ENCODE measurements at places on chromosomes 16 and 17. TPM values are rescaled to one million over a fixed set of nuclear protein-coding genes. Genes with fewer than 3 reads are reported as not detected.

DNA sequence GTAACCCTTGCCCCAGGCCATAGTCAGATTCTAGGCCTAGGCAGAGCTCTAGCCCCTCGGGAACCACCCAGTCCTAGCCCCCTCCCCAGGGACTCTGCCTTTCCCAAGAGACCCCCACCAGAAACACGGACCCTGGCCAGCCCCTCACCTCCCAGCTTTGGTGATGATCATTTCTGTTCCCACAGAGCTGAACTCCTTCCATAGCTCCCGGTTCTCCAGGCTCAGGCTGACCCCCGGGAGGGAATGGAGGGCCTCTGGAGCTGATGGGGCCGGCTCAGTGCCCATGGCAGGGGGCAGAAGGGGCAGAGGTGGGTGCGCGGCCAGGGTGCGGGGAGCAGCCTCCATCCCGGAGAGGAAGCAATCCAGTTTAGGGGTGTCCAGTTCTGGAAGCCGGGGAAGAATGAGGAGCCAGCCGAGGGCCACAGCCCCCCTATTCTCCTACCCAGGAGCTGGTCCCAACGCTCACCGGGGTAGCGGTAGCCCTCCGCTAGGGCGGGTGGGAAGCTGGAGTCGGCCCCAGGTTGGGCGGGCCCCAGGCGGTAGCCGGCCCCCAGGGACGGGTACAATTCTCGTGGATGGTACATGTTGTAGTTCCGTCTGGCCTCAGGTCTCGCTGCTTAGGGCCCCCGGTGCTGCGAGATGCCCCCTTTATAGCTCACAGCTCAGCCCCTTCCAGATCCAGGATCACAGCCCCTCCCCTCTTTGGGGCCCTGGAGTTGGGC lies 953 bp downstream of the TBX6 start:
- no peak for DNase-seq
- peak overlapping the region; percentile 50 for H3K4me3 ChIP-seq
- no peaks in the 10 kb centered on the region for H3K27me3 ChIP-seq
- peaks cover 2% of the 10 kb centered on the region for H3K36me3 ChIP-seq
- no peak overlapping the region for H3K27ac ChIP-seq
- peaks cover 41% of the 10 kb centered on the region for H3K4me1 ChIP-seq

DNA sequence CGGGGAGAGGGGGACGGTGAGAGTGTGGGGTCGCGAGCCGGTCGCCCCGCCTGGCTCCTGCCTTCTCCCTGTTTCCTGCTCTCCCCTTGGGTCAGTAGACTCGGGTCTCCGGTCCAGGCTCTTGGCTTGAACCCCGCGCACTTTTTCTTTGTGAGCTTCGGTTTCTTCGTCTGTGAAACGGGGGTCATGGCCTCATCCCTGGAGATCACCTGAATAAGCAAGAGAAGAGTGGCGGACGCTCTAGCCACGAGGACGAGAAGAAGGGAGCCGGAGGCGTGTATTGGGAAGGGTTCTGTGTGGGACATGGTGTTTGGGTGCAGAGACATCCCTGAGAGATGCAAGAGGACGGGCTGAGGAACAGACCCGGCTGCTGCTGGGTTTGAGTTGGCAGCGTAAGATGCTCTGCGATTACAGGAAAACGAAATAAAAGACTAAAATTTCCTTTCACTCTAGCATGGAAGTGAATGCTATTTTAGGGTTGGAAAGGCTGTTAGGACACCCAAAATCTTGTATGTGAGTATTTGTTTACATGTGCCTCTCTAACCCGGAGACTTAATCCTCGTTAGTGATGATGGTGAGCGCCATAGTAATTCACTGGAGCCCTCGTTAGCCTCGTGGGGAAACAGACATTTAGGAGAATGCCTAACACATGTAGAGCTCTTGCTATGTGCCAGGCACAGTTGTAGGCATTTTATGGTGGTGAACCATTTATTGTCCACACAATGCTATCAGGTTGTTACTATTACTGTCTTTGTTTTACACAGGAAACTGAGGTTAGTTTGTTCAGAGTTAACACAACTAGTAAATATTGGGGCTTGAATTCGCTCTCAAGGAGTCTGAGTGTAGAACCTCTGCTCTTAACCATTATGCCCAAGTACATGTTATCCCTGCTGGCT lies 646 bp downstream of the KIF22 start:
- H3K27ac ChIP-seq, result no peak overlapping the region
- H3K4me3 ChIP-seq, result peak overlapping the region; percentile 68
- no peak for DNase-seq
- H3K36me3 ChIP-seq, result no peaks in the 10 kb centered on the region

GRCh38 chr16:30136971-30137605 lies 14.1 kb upstream of the MAPK3 start:
- H3K4me3 ChIP-seq, result no peak overlapping the region
- H3K36me3 ChIP-seq, result no peaks in the 10 kb centered on the region
- DNase-seq, result no peak

GRCh38 chr16:75080205-75081029 lies 36.2 kb downstream of the LDHD start:
- peaks cover 15% of the 10 kb centered on the region for H3K4me1 ChIP-seq
- no peaks in the 10 kb centered on the region for H3K36me3 ChIP-seq
- no peak overlapping the region for H3K27ac ChIP-seq
- DNase-seq, result no peak

- no peaks in the 10 kb centered on the region for H3K27me3 ChIP-seq
- no peak overlapping the region for H3K27ac ChIP-seq
- no peaks in the 10 kb centered on the region for H3K36me3 ChIP-seq
- no peak for DNase-seq
- H3K4me3 ChIP-seq, result no peak overlapping the region
These were observed 114.7 kb upstream of the CACNG3 start for GRCh38 chr16:24141466-24141865.

GRCh38 chr16:89187032-89187769 lies 13.1 kb downstream of the SLC22A31 start:
- H3K27ac ChIP-seq, result no peak overlapping the region
- DNase-seq, result no peak
- H3K4me3 ChIP-seq, result no peak overlapping the region
- H3K36me3 ChIP-seq, result no peaks in the 10 kb centered on the region
- peaks cover 3% of the 10 kb centered on the region for H3K4me1 ChIP-seq

- H3K27ac ChIP-seq, result no peak overlapping the region
- no peaks in the 10 kb centered on the region for H3K36me3 ChIP-seq
- H3K4me1 ChIP-seq, result no peaks in the 10 kb centered on the region
- no peak for DNase-seq
- no peaks in the 10 kb centered on the region for H3K27me3 ChIP-seq
- no peak overlapping the region for H3K4me3 ChIP-seq
These were observed 275.3 kb downstream of the PARN start for GRCh38 chr16:14354561-14355351.

GRCh38 chr16:79971237-79971572 lies 370.7 kb upstream of the MAF start:
- no peak overlapping the region for H3K4me3 ChIP-seq
- H3K4me1 ChIP-seq, result peaks cover 8% of the 10 kb centered on the region
- H3K36me3 ChIP-seq, result no peaks in the 10 kb centered on the region
- no peak overlapping the region for H3K27ac ChIP-seq

- no peak for DNase-seq
- H3K4me3 ChIP-seq, result no peak overlapping the region
- no peaks in the 10 kb centered on the region for H3K27me3 ChIP-seq
These were observed 14.9 kb upstream of the MAPK3 start for GRCh38 chr16:30137897-30138296.

DNA sequence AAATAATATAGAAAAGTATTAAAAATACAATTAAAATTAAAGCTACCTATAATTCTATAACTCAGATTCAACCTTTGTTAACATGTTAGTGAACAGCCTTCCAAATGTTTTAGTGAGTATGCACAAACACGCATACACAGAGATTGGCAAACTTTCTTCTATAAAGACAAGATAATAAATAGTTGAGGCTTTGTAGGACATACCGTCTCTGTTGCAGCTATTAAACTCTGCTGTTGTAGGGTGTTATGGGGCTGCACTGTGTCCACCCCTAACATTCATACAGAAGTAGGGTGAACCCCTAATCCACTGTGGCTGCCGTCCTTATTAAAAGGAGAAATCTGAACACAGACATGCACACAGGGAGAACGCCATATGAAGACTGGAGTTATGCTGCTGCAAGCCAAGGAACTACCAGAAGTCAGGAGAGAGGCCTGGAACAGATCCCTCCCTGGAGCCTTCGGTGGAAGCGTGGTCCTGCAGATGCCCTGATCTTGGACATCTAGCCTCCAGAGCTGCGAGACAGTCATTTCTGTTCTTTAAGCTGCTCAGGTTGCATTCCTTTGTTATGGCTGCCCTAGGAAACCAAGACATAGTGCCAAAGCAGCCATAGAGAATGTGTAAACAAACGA lies 383.2 kb downstream of the GRIN2A start:
- no peak for DNase-seq
- no peaks in the 10 kb centered on the region for H3K27me3 ChIP-seq
- H3K36me3 ChIP-seq, result no peaks in the 10 kb centered on the region

DNA sequence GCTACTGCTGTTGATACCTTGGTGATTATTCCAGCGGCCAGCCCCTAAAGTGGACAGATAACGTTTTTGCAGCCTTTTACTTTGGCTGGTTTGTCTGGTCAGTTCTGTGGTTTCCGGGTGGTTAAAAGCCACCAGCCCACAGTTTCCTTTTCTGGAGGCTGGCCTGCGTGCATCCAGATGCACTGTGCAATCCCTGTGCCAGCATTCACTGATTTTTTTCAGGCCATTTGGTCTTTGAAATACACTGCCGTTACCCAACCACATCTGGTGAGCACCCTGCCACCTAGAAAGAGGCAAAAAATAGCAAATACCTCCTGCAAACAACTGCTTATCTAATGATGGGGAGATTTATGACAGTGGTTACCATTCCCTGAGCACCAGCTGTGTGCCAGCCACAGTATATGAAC lies 797 bp downstream of the NUDT7 start:
- H3K4me3 ChIP-seq, result peak overlapping the region; percentile 79
- H3K36me3 ChIP-seq, result peaks cover 14% of the 10 kb centered on the region
- peaks cover 9% of the 10 kb centered on the region for H3K4me1 ChIP-seq
- DNase-seq, result no peak

DNA sequence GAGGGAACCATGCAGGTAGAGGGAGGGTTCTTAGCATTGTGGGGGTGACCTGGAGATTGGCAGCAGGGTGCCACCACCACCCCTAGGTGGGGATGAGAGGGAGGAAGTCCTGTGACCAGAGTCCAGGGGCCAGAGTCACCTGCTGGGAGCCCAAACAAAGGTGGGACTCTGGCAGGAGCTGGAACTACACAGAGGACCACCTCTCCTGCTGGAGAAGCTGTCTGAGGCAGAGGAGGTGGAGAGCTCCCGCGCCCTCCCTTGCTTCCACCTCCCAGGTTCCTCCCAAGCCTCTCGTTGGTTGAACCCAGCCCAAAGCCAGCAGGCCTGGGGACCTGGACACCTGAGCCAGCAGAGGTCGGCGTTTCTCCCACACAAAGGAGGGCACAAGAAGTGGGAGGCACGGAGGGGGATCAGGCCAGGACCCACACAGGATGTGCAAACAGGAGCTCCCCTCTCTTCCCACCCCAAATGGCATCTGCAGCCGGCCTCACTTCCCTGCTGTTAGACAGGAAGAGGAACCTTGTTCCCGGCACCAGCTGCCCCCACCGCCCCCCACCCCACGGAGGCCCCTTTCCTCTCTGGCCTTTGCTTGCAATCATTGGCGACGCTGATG lies 154.6 kb downstream of the SEC14L1 start:
- no peaks in the 10 kb centered on the region for H3K36me3 ChIP-seq
- DNase-seq, result no peak
- peaks cover 4% of the 10 kb centered on the region for H3K4me1 ChIP-seq
- no peaks in the 10 kb centered on the region for H3K27me3 ChIP-seq
- no peak overlapping the region for H3K27ac ChIP-seq
- no peak overlapping the region for H3K4me3 ChIP-seq

GRCh38 chr17:78912082-78912481 lies 9.1 kb upstream of the CEP295NL start:
- no peaks in the 10 kb centered on the region for H3K36me3 ChIP-seq
- peaks cover 4% of the 10 kb centered on the region for H3K4me1 ChIP-seq
- H3K4me3 ChIP-seq, result no peak overlapping the region
- no peaks in the 10 kb centered on the region for H3K27me3 ChIP-seq
- DNase-seq, result no peak

DNA sequence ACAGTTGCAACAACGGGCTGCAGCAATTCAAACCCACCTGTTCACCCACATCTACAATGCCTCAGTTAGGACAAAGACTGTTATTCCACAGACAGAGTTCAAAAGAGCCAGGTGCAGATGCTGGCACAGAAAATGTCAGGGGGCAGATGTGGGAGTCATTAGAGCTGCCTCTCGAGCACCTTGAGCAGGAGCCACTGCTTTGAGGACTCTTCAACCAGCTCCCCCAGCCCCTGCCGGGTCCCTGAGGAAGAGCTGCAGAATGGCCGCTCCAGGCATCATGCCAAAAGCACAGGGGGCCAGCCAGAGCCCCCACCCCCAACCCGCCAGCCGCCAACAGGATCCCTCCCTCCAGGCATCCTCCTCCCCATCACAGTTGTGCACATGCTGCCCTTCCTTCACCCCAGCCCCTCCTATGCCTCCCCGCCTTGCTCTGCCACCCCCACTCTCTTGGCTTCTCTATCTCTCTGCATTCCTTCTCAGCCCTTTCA lies 20.8 kb downstream of the C17orf67 start:
- H3K27ac ChIP-seq, result no peak overlapping the region
- H3K27me3 ChIP-seq, result no peaks in the 10 kb centered on the region
- no peak for DNase-seq
- H3K36me3 ChIP-seq, result no peaks in the 10 kb centered on the region
- H3K4me3 ChIP-seq, result no peak overlapping the region

GRCh38 chr17:83111516-83112282 lies 32.3 kb downstream of the METRNL start:
- no peak for DNase-seq
- no peaks in the 10 kb centered on the region for H3K27me3 ChIP-seq
- H3K4me3 ChIP-seq, result no peak overlapping the region
- no peak overlapping the region for H3K27ac ChIP-seq
- H3K36me3 ChIP-seq, result no peaks in the 10 kb centered on the region

- H3K27ac ChIP-seq, result peak within 1 kb of the TSS; percentile 89
- no peaks in the 10 kb centered on the region for H3K27me3 ChIP-seq
- peaks cover 5% of the 10 kb centered on the region for H3K36me3 ChIP-seq
- peaks cover 36% of the 10 kb centered on the region for H3K4me1 ChIP-seq
These were observed at the start of gene PLEKHH3 for GRCh38 chr17:42676424-42677011. PLEKHH3 (minus strand) TSS chr17:42676994; CDS start chr17:42676563, 431 bp downstream.

DNA sequence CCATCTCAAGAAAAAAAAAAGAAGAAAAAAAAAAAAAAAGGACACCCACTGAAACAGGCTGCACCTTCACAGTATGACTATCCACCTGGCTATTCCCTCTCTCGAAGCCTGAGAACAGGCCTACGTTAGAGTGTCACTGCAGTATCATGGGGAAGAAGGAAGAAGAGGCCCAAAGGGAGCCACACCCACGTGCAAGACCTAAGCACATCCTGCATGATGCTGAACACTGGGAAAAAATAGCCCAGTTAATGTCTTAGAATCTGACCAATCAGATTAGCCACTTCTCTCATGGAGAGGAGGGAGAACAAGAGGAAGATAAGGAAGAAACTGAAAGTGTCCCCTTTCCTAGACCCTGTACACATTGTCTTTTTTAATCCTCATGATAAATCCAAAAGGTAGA lies 19.5 kb upstream of the MED13 start:
- DNase-seq, result no peak
- H3K27ac ChIP-seq, result no peak overlapping the region
- H3K4me1 ChIP-seq, result peaks cover 31% of the 10 kb centered on the region
- no peak overlapping the region for H3K4me3 ChIP-seq

Gene PVALEF
- total RNA-seq, result not detected

Gene IKZF3
- total RNA-seq, result 1.3 TPM

Gene BCO1
- total RNA-seq, result 0.23 TPM

Gene ITFG1
- total RNA-seq, result 32.1 TPM

Gene G6PC1
- total RNA-seq, result 23.8 TPM

Measured in liver (tissue), 10 donors.